ENCODE measurements at places on chromosomes 11 and 22.
A peak's percentile ranks its signal among the peaks of the same experiment; 100 is the strongest.

GRCh38 chr11:76801736-76802135 lies 18.6 kb downstream of the TSKU start:
- DNase-seq: no peak

- no peak for DNase-seq
Measured at GRCh38 chr11:57776031-57776521, 14.5 kb downstream of the CTNND1 start.

DNA sequence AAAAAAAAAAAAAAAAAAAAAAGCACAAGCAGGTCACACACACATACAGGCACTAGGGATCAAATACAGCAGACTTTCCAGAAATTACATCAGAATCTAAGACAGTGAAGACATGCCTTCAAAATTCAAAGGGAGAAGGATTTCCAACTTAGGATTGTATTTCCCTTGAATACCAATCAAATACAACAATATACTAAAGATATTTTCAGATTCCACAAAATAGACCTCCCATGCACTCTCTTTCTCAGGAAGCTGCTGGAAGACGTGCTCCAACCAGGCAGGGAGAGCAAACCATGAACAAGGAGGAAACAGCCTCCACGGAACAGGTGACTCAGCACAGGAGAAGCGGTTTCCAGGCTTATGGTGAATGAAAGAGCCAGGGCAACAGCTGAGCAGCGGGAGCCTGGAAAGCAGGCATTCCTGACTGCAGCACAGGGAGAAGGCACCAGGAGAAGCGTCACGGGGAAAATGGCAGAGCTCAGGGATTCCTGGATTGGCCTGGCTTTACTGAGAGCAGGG lies 32.0 kb downstream of the TMEM184B start:
- DNase-seq: peak; percentile 12

- no peak for DNase-seq
Measured at GRCh38 chr11:122146475-122146874, 30.5 kb upstream of the BLID start.

DNA sequence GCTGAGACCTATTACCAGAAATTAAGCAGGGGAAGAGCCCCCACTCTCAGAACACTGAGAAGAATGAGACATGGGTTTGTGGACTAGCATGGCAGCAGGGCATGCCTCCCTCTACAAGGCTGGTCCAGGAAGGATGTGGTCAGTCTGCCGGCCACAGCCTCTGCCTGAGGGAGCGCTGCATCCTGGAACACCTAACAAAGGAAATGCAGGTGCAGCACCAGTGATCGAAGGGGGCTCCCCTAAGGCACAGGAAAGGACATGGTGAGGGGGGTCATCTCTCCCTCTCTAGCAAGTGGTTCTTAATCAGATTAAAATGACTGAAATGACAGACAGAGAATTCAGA lies 40.6 kb upstream of the ARL14EP start:
- no peak for DNase-seq

DNA sequence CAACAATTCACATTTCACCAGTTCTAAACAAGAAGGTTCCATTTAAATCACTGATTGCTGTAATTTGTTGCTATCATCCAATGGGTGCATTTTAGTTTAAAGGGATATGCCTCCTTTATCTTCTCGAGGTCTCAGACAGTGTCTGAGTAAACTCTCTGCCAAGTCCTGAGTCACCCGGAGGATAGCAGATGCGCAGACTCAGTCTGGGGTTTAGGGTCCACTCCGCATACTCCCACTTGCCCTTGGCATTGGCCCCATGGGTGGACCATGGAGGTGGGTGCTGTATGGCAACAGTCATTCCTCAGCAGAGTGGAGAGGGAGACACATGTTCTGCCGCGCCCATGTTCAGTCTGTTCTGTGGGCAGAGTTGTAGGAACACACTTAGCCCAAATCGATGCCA lies 65.4 kb upstream of the CRTAM start:
- DNase-seq: no peak

DNA sequence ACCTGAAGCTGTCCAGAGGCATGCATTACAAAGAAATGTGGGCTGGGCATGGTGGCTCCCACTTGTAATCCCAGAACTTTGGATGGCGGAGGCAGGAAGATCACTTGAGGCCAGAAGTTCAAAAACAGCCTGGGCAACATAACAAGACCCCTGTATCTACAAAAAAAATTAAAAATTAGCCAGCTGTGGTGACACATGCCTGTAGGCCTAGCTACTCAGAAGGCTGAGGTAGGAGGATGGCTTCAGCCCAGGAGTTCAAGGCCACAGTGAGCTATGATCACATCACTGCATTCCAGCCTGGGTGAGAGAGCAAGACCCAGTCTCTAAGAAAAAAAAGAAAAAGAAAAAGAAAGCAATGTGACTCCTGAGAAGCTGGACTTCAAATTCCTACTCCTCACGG lies 138.5 kb upstream of the HSD17B12 start:
- DNase-seq: no peak

- no peak for DNase-seq
Measured at GRCh38 chr22:29629903-29630516, 26.6 kb downstream of the NF2 start.
